Breast epithelium (tissue), 4 donors: ENCODE measurements at places on chromosomes 7 and 10. TPM values are rescaled to one million over a fixed set of nuclear protein-coding genes. Genes with fewer than 3 reads are reported as not detected.

GJC3 gene
- 25.6 TPM for total RNA-seq

GRCh38 chr10:16788125-16788524, 29.1 kb downstream of the RSU1 start:
- no peak for DNase-seq

GRCh38 chr10:125064681-125065492, 95.5 kb downstream of the CTBP2 start:
- peak; percentile 90 for DNase-seq

DNA sequence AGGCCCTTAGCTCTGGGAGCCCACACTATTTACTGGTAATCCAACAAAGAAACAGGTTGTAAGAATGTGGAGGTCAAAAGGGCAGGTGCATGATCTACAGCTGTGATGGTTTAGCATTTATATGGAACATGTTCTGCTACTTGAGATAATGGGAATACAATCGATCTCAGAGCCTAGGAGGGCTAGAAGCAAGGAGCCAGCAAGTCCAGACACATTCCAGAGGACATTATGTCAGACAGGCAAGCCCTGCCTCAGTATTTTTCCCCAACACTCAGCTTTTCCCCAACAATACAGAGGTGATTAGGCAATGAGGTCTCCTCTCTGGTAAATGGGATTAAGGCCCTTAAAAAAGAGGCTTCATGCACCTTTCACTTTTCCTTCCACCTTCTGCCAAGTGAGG, 21.4 kb upstream of the GNAT3 start:
- DNase-seq: no peak

DNA sequence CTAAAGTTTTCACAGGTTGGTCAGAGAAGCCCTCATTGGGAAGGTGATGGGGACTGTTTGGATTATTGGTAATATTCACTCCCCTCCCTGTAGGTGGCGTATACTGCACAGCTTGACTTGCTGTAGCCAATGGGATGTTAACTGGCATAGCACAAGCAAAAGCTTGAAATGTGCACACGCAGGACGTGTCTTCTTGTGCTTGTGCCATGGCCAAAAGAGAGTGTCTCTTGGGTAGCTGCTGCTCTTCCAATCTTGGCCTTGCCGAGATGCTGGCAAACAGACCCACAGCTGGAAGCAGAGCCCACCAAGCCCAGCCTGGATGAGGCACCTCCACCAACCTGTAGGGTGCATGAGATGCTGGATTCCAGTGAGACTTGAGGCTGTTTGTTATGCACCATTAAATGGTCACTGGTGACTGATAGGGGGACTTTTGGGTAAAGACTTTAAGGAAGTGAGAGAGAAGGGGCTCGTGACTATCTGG, 266.0 kb downstream of the GRID1 start:
- no peak for DNase-seq

DNA sequence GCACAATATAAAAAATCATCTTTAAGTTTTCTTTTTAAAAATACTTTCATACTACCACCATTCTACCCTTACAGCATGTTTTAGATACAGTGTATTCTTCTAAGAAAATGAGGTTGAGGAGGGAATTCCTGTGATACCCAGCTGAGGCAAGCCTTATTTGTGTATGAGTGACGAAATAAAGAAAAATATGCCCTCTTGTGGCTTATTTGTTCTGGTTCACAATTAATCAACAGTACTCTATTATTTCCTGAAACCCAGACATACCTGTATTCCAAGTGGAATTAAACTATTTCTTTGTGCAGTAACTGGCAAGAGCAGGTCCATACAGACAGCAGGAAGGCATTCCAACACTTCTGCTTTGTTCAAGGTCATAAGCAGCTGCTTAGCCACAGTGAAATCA, 4.5 kb upstream of the SEMA3D start:
- DNase-seq: no peak
